Inflammatory macrophage (primary cell): ENCODE measurements at places on chromosomes 1 and 21.

DNA sequence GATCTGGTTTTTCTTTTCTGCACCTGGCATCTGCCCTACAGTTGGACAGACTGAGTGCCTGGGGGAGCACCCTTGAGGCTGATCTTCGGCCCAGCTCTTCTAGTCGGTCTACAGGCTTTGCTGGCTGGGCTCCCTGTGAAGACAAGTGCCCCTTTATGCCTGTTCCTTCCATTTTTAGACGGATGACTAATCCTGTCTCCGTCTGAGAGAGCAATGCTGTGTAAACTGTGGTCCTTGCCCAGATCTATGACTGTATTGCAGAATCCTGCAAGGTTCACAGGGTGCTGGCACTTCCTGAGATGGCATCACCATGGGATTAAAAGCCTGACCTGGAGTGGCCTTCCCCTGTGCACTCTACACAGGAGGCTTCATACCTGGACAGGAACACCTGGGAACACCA, 47.6 kb upstream of the SAMD13 start:
- DNase-seq, result no peak

- no peak for DNase-seq
These were observed 128.2 kb downstream of the PPIAL4G start for GRCh38 chr1:148354913-148355308.

- DNase-seq, result peak; percentile 88
These were observed 60.4 kb upstream of the C1orf53 start for GRCh38 chr1:197841883-197842553.

GRCh38 chr1:188386161-188386560, 1557.4 kb downstream of the PLA2G4A start:
- DNase-seq, result no peak

DNA sequence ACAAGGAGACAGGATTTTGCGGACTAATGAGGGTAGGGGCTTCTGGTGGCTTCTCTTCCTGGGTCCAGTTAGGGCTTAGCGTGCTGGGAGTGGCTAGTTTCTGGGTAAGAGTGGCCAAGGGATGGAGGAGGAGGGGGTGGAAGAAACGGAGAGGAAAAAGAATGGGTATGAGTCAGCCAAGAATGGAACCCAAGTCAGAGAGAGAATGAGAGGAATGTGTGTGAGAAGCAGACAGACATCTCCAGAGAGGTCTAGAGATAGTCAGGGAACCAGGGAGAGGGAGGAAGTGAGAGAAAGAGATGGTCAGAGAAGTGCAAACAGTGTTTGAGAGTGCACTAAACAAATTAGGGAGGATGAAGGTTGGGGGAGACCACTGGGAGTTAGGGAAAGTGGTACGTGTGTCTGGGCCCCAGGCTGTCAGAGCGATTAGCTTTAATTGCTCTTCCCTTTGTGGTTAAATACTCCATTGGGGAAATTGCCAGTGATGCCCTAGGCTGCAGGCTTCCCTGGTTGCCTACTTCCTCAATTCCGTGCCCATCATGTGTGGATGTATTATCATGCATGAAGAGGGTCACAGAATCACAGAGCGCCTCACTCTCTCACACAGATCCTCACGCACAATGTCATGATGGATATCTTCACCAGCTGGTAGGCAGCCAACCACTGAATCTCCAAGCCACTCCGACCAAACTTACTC, 1.4 kb downstream of the PEA15 start:
- DNase-seq, result peak; percentile 47

- DNase-seq, result no peak
These were observed 105.0 kb upstream of the ADAR start for GRCh38 chr1:154713005-154713404.

GRCh38 chr1:159005161-159005560, 4.5 kb upstream of the IFI16 start:
- no peak for DNase-seq

GRCh38 chr1:245458234-245458633, 303.4 kb downstream of the KIF26B start:
- no peak for DNase-seq

GRCh38 chr1:44422161-44422560, 17.1 kb downstream of the RNF220 start:
- no peak for DNase-seq

GRCh38 chr1:32464716-32465577, at the start of gene ZBTB8B:
ZBTB8B (plus strand) TSS chr1:32465072; CDS start chr1:32470625, 5,553 bp downstream.
- DNase-seq, result no peak

DNA sequence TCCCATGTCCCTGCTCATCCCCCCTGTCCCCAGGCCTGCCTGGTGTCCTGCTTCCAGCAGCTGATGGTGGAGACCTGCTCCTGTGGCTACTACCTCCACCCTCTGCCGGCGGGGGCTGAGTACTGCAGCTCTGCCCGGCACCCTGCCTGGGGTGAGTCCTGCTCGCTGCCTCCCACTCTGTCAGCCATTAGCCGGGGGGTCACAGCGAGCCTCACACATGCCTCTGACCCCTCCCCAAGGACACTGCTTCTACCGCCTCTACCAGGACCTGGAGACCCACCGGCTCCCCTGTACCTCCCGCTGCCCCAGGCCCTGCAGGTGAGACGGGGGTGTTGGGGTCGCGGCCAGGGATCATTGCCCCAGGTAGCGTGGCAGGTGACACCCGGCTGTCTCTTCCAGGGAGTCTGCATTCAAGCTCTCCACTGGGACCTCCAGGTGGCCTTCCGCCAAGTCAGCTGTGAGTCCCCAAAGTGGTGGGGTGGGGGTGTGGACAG, 10.0 kb downstream of the SCNN1D start:
- DNase-seq, result peak; percentile 65

- no peak for DNase-seq
These were observed 301.9 kb upstream of the RUNX1 start for GRCh38 chr21:35350965-35351364.

DNA sequence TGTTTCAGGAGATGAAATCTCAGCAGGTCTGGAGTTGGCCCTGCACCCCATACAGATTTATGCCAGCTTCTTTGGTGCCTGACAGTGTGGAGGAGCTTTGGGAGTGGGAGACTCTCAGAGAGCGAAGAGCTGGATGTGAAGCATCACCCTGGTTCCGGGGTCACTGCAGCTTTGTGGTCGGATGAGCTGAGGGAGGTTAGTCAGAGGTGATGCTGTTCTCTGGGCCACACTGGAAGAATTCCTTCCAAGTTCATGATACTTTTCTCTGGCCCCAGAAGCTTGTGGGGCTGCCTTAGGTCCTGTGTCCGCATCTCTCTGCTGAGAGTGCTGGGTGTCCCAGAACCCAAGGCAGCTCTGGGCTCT, 467.8 kb downstream of the CAMTA1 start:
- DNase-seq, result no peak

DNA sequence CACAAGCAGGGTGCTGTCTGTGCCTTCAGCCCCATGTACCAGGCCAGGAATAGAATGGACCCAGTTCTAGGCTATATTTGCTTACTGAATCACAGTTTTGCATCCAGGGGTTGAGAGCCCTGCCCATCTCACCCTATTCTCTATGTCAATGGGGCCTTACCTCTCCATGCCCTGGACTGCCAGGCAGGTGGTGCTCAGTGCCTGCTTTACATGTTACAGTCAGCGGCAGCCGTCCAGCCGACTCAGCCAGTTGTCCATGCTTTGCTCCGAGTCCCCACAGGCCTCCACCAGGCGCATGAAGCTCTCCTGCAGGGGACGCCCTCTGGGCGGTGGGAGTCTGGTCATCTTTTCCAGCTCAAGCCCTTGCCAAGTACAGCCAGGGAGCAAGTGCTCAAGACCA, 12.2 kb upstream of the FAM167B start:
- no peak for DNase-seq

DNA sequence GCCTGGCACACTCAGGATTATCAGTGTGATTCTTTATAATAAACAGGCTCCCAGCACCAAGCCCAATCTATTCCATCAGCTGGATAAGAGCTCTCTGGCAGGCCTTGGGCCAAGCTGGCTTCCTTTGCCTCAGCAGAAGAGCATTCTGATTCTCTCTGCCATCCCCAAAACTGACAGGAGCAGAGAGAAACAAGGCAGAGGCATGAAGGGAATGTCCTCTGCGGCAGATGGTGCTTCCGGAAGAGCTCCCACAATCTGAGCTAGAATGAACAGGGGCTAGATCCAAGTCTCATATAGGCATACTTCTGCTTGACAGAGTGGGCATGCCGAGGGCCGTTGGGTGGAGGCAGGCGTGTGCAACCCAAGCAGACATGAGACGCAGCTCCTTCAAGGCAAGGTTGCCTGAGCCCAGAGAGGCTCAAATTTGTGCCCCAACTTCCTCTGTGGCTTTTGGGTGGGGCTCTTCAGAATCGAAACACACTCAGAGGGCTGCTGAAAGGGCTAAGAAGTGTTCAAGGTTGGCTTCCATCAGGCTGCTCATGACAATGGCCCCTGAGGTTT, 4.0 kb downstream of the CAPN2 start:
- peak; percentile 75 for DNase-seq

- DNase-seq, result peak; percentile 33
These were observed 7.1 kb downstream of the CYB561D1 start for GRCh38 chr1:109500941-109501381.

GRCh38 chr1:206067486-206068227, 14.7 kb downstream of the RHEX start:
- DNase-seq, result no peak

GRCh38 chr1:57017717-57018116, 51.9 kb upstream of the C8B start:
- no peak for DNase-seq

- DNase-seq, result peak; percentile 72
These were observed 14.9 kb upstream of the MED18 start for GRCh38 chr1:28313702-28314546.

GRCh38 chr1:220970311-220970710, 91.1 kb downstream of the HLX start:
- no peak for DNase-seq

DNA sequence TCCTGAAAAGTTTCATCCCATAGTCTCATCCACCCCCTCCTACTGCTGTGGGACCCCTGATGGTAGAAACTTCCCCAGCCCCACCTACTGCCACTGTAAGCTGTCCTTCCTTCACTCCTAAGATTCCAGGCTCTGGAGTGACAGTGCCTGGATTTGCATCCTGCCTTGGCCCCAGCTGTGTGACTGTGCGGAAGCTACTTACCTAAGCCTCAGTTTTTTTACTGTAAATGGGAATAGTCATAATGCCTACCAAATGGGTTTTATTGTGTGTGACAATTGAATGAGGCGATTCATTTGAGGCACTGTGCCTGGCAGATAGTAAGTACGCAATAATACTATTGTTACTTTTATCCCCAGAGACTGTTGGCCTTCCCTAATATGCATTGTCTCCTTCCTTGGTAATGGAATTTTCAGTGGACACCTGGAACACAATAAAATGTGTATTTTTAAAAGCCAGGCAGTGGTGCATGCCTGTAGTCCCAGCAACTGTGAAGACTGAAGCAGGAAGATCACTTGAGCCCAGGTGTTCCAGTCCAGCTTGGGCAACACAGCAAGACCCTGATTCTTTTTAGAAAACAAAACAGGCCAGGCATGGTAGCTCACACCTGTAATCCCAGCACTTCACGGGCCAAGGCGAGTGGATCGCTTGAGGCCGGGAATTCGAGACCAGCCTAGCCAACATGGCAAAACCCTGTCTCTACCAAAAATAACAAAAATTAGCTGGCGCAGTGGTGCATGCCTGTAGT, 55.0 kb upstream of the ZNF326 start:
- no peak for DNase-seq

GRCh38 chr1:204001166-204001901, 71.6 kb upstream of the SOX13 start:
- no peak for DNase-seq

GRCh38 chr1:1972976-1973715, 30.4 kb downstream of the CFAP74 start:
- DNase-seq, result no peak

- DNase-seq, result no peak
These were observed 119.1 kb upstream of the RUNX3 start for GRCh38 chr1:25049190-25049589.
